T-helper 17 cell (primary cell): ENCODE measurements at places on chromosomes 16 and 17.

DNA sequence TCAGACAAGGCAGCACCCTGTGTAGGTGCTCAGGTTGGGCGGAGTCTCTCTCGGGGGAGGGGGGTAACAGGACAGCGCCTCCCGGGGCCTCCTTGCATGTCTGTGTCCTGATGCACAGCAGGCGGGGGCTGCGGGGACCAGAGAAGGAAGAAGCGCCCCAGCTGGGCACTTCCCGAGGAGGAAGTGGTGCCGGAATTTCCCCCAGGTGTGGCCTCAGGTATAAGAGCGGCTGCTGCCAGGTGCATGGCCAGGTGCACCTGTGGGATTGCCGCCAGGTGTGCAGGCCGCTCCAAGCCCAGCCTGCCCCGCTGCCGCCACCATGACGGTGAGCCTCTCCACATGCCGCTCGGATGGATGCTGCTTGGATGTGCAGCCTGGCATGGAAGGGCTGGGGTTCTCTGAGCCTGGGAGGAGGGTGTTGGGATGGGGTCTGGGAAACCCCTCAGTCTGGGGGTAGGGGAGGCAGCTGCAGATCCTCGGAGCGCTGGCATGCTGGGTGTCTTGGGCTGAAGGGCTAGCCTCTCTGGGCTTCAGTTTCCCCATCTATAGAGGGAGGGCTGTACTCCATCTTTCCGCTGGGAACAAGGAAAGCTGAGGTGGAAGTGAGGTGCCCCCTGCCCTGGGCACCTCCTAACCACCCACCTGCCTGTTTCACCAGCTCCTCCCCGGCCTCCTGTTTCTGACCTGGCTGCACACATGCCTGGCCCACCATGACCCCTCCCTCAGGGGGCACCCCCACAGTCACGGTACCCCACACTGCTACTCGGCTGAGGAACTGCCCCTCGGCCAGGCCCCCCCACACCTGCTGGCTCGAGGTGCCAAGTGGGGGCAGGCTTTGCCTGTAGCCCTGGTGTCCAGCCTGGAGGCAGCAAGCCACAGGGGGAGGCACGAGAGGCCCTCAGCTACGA lies at the start of gene IL17C:
IL17C (plus strand) TSS at position 250 of the 908 bp plus-strand sequence; CDS start at position 320, 70 bp downstream.
- no peak for DNase-seq

GRCh38 chr17:28547623-28548416 lies 4.6 kb downstream of the UNC119 start:
- no peak for DNase-seq

DNA sequence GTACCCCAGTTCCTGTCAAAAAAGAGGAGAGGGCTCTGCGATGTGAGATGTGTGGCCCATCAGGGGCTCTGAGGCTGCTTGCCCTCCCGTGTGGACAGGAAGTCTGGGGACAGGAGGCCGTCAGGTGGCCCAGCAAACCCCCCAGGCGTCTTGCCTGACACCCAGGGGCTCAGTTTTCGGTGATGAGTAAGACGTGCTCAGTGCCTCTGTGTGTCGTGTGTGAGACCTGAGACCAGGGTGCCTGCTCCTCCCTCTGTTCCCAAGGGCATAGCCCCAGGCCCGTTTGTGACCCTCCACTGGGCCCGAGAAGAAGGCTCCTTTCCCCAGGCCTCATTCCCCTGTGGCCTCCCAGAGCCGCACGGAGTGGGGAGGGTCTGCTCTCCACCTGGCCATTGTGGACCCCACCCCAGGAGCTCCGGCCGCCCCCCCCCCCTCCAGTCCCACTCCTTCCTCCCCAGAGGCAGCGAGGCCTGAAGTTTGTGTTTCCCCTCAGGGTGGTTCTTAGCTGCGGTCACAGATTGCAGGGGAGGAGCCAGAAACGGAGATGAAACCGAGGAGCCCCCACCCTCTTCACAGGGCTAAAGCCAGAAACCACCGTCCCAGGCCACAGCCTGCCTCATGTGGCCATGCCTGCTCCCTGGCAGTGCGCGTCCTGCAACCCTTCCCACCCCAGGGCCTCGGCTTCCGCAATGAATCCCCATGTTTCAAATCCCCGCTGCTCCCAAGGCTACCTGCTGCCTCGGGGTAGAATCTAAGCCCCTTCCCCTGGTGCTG lies 4.9 kb upstream of the ACTG1 start:
- no peak for DNase-seq

GRCh38 chr17:74267987-74268499 lies 6.0 kb upstream of the DNAI2 start:
- no peak for DNase-seq

DNA sequence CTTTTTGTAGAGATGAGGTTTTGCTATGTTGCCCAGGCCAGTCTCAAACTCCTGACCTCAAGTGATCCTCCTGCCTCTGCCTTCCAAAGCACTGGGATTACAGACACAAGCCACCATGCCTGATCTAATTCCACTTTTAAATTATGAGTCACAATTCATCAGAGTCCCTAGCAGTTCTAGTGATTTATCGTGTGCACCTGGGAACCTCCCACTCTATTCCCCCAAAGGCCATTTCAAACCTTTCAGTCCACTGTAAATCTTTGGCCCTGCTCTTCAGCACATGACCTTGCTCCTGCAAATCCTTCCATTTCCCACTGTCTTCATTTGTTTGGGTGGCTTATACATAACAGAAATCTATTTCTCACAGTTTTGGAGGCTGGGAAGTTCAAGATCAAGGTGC lies 73.0 kb downstream of the HS3ST2 start:
- DNase-seq, result no peak

DNA sequence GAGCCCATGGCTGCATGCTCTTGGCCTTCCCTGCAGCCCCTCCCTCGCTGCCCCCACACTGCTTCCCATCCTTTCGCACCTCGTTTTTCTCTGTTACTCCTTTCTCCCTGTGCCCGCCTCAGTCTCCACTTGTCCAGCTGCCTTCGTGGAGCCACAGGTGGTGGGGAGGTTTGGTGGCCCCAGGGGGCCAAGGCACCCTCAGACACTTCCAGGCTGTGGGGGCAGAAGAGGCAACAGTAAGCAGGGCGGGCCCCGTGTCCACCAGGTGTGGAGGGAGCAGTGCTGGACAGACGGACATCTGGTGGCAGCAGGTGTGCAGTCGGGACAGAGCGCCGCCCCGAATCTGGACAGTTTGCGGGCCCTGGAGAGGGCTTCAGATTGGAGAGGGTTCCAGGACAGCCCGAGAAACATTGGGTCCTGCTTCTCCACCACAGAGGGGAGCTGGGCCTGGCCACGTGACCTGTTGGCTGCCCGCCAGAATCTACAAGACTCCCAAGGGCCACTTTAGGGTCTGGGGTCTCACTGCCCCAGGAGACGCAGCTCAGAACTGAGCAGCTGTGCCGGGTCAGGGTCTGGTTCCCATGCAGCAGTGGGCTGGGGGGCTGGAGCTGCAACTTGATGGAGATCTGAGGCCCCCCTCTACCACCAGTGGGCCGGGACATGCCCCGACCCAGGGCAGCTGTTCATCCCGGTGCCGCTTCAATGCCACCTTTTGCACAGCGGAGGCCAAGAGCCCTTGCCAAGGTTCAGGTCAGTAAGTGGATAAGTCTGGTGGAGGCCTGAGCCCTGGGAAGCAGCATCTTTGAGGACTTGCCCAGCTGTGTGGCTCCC lies 22.8 kb downstream of the BAHCC1 start:
- no peak for DNase-seq

- no peak for DNase-seq
Measured at GRCh38 chr17:42553866-42554249, 1.1 kb downstream of the HSD17B1 start.

DNA sequence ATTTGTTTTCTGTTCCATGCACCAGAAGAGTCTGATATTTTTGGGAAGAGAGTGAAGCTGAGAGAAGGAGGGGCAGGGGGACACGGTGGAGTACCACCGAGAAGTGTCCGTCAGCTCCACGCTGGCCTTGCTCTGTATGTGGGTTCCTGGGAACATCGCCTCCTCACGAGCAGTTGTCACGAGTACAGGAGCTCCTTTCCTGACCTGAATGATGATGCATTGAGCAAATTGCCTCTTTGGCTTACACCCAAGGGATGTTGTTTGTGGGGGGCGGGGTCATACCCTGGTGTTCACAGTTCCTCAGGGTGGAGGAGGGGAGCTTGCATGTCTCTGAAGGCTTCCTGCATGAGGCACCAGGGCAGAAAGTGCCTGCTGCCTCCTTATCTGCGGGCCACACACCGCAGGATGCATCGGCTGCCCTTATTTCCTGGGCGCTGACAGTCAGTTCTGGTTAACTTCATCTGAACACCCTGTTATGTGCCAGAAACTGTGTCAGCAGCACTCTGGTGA lies 36.2 kb downstream of the RGS9 start:
- DNase-seq, result peak; percentile 46

- no peak for DNase-seq
Measured at GRCh38 chr16:20862162-20862960, 37.8 kb downstream of the DCUN1D3 start.

GRCh38 chr17:73643001-73643851 lies 1.0 kb downstream of the SDK2 start:
- DNase-seq, result no peak

DNA sequence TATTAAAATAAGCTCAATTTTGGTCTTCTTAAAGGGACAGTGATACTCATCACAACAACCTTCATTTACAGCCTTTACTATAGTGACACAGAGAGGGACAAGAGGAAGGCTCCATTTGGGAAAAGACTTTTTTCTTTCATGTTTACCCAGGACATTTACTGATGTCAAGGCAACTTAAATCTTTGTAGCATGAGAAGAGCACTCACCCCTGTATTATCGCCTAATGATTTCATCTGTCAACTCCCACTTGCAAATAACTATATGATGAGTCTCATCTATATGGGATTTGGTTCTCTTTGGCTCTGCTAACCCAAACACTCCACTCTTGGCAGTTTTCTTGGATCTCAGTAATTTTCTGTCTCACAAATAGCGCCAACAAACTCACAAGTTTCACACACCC lies 24.1 kb downstream of the BLMH start:
- DNase-seq, result no peak

GRCh38 chr16:17324451-17324850 lies 146.3 kb downstream of the XYLT1 start:
- no peak for DNase-seq

DNA sequence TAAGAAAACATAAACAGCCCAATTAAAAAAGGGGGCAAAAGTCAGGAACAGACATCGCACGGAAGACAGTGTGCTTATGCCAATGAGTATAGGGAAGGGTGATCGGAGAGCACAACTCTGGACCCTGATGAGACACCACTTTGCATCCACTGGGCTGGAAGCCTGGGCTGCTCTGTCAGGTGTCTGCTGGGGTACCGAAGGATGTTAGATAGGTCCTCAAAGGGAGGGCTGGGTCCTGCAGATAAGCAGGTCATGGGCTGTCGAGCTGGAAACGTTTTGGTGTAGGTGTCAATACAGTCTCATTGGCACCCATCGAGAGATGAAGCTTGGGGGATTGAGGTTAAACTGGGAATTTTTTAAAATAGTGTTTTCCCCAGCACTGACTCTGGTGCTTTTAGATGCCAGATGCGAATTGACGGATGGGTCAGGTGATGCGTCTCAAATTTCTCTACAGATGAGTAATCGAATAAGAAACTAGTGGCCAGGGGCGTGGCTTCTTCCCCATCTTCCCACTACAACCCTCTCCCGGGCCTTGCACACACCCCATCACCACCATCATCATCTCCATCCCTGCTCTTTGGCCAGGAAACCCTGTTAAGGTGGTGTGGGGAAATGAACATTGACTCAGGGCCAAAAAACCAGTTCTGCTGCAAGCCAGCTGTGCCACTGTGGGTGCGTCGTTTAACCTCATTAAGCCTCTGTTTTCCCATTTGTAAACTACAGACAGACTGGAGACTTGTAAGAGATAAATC lies 47.8 kb upstream of the IRF8 start:
- DNase-seq, result no peak

DNA sequence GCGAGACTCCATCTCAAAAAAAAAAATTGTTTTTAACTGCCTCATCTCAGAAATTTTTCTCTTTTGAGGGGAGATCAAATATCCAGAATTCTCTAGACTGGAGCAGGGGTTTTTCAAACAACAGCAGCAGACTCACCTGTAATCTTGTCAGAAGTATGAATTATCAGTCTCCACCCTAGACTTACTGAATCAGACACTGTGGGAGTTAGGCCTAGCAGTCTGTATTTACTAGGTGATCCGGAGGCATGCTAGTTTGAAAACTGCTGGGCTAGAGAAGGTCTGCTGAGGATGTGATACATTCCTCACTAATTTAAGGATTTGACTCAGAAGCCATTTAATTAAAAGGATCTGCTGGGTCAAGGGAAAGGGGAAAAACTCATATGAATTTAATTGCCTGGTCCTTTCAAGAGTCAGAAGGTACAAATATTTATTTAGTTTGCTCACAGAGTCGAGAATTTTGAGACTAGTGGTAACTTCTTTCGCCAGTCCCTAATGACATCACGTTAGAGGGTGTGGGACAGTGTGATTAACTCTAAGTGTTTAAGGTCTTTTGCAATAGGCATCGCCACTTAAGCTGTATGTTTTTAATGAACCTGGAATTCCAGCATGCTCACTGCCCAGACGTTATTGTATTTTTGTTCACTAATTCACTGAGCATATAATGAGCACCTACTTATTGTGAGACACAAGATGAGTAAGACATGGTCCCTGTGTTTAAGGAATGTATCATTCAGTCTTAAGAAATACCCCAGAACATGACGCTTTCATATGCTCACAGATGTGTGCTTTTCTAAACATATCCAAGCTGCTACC lies 14.2 kb downstream of the ATP6V0A1 start:
- no peak for DNase-seq

- DNase-seq, result no peak
Measured at GRCh38 chr17:40912486-40913210, 24.8 kb downstream of the KRT23 start.

- DNase-seq, result no peak
Measured at GRCh38 chr17:60086818-60087591, 8.3 kb upstream of the HEATR6 start.

GRCh38 chr17:78403822-78404221 lies 25.4 kb downstream of the PGS1 start:
- no peak for DNase-seq

GRCh38 chr16:16015849-16016248 lies 66.4 kb downstream of the ABCC1 start:
- no peak for DNase-seq

DNA sequence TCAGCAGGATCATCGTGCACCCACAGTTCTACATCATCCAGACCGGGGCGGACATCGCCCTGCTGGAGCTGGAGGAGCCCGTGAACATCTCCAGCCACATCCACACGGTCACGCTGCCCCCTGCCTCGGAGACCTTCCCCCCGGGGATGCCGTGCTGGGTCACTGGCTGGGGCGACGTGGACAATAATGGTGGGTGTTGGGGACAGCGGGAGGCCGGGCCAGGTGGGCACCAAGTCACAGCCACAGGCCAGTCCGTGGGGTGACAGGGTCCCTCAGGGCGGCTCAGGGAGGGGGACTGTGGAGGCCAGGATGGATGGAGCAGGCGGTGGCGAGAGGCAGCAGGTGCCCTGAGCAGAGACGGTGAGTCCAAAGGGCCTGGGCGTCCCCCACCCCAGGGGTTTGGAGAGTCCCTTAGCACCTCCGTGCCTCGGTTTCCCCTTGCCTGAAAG lies 1.0 kb downstream of the TPSD1 start:
- no peak for DNase-seq

GRCh38 chr16:27820646-27821345 lies 242.7 kb downstream of the GSG1L start:
- DNase-seq, result no peak

- DNase-seq, result no peak
Measured at GRCh38 chr17:57375040-57375769, 118.9 kb downstream of the MSI2 start.

- no peak for DNase-seq
Measured at GRCh38 chr16:3009568-3010390, 2.9 kb upstream of the CLDN9 start.
